Stimulated activated CD8-positive, alpha-beta memory T cell treated with anti-CD3 and anti-CD28 coated beads, Interleukin-15, amount 100 ng/mL, for 4 hours (primary cell): ENCODE measurements at places on chromosomes 6 and 20.

DNA sequence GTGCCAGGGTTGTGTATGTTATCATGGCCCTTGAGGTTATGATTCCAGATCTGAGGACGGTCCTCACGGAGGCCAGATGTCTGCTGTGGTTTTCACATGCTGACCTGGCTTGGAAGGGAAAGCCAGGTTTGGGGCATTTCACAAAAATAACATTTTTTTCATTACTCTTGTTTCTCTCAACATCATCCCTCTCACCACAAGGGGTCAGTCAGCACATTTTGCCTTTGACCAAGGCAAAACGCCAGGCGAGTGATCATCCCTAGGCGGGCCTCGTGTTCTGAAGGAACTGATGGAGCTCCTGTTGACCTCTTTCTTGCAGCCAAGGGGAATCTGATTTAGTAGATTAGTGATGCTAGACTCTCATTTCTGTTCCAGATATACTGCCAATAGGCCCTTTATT lies 133.5 kb downstream of the TBC1D7 start:
- no peak for DNase-seq

GRCh38 chr20:17957505-17958363 lies 10.9 kb downstream of the SNX5 start:
- no peak for DNase-seq

DNA sequence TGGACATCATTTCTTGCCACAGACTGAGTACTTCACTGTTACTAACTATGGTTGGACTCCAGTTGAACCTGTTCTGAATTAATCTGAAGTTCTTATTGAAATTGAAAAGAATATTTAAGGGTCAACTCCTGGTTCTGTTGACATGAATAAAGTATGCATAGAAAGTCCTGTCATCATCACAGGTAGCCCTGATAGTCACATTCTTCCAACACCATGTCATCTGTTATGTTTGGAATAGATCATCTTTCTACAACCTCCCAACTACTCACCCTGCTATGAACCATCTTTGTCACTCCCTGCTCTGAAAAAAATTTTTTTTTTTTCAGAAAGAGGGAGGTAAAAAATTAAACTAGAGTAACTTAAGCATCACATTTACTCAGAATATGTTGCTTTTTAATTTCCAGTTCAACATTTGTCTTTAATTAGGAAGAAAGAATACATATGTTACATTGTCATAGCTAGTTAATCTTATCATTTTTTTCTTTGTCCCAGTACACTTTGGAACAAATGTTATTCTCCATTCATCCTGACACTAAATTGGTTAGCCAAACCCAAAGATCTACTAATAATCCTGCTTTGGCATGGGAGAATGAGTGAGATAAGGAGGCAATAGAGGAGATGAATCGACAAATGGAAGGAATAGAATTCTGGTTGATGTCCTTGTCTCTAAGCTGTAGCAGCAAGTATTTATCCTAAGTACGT lies 775.1 kb upstream of the NRSN1 start:
- DNase-seq = no peak

DNA sequence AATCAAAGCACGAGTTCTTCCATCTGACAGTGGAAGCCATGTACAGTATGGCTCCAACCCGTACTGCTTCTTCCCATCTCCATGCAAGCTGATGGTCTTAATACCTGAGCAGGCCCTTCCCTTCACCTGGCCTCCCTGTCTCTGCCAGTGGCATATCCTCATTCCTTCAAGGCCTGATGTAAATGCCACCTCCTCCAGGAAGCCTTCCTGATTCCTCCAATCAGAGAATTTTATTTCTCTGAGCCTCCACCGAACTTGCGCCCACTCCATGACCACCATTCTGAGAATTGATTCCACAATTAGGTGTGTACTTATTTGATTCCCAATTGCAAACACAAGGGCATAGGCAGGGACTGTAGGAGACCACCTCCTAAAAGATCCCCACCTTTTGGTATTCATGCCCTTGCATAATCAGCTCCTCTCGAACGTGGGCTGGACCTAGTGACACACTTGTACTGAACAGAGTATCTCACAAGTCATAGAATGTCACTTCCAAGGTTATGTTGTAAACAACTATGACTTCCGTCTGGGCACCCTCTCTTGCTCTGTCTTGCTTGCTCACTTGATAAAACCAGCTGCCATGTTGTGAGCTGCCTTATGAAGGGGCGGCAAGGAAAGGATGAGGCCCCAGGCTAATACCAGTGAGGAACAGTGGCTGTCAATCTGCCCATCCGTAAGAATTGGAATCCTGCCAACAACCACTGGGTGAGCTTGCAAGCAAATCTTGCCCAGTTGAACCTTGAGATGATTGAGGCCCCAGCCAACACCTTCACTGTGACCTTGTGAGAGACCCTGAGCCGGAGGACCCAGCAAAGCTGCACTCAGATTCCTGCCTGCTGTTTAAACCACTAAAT lies 38.8 kb downstream of the CPNE5 start:
- DNase-seq = no peak

DNA sequence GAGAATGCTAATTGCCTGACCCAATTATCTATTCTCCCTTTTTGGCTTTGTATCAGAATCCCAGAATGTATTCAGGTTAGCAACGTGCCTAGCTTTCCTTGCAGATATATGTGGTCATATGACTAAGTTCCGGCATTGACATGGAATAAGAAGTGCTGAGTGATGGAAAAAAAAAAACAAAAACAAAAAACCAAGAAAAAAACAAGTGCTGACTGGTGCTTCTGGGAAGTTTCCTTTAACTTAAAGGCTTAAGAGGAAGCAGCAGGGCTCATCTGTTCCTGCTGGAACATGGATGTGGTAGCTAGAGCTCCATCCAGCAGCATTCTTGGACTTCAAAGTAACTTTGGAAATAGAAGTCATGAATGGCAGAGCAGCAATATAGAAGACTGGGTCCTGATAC lies 10.4 kb upstream of the RPF2 start:
- DNase-seq = no peak

GRCh38 chr20:59603176-59603575 lies 1.2 kb upstream of the PHACTR3 start:
- no peak for DNase-seq

DNA sequence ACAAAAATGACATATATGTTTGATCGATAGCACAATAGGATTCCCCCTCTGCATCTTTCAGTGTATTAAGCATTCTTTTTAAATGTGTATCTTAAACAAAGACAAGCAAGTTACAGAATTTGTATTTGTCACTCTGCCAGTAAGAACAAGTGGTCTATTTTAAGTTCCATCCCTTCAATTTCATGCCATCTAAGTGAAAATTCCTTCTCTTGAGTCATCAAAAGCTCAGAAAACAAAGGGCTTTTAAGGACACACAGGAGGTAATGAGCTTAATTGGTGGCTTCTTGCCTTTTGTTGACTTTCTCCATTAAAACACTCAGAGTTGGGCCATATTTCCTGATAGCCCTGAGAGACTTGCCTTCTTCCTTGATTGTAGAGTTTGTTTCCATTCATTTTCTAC lies 547.8 kb downstream of the TENT5A start:
- no peak for DNase-seq

GRCh38 chr6:157229132-157229618 lies 94.1 kb downstream of the TMEM242 start:
- DNase-seq = no peak

GRCh38 chr6:158060455-158061360 lies 79.0 kb downstream of the SYNJ2 start:
- no peak for DNase-seq

GRCh38 chr6:14141351-14142062 lies 23.9 kb downstream of the CD83 start:
- DNase-seq = no peak

GRCh38 chr20:34427331-34427730 lies 64.3 kb downstream of the ITCH start:
- no peak for DNase-seq

DNA sequence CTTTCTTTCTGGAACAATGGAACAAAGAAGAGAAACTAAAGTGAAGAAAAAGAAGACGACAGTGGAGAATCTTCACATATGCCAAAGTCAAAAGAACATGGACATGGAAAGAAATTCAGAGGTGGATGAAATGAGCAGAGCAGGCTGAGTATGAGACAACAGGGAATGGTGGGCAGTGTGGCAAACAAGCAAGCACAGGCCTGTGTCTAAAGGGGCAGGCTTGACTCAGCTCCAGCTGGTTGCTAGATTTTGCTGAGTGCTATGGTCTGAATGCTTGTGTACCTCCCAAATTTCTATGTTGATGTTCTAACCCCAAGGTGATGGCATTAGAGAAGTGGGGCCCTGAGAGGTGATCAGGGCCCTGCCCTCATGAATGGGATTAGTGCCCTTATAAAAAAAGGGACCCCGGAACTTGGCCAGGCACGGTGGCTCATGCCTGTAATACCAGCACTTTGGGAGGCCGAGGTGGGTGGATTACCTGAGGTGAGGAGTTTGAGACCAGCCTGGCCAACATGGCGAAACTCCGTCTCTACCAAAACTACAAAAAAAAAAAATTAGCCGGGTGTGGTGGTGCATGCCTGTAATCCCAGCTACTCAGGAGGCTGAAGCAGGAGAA lies 49.6 kb downstream of the ZMYND8 start:
- no peak for DNase-seq

GRCh38 chr6:15876406-15876805 lies 213.6 kb upstream of the DTNBP1 start:
- DNase-seq = no peak

- DNase-seq = no peak
Observed at GRCh38 chr20:56711018-56711417, 81.9 kb downstream of the TFAP2C start.

DNA sequence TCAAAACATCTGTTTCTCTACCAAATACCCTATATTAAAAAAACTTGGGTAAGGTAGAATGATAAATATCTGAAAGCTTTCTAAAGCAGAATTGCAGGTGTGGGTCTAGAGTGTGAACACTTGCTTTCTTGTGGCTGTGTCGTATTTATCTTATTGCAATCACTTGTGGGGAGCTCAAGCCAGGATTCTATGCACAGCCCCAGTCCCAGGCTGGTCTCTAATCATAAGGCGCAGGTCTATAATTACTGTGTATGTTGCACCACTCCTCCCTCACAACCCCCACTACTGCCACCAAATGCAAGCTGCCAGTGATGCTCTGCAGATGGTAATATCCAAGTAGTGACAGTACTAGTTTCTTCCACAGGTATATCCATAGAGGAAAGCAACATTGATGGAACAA lies 2.2 kb upstream of the E2F3 start:
- no peak for DNase-seq

- no peak for DNase-seq
Observed at GRCh38 chr6:36413489-36414480, 26.3 kb upstream of the ETV7 start.

- no peak for DNase-seq
Observed at GRCh38 chr6:154476494-154476893, 34.0 kb downstream of the CNKSR3 start.

GRCh38 chr6:150672800-150673199 lies 73.1 kb downstream of the PLEKHG1 start:
- no peak for DNase-seq

GRCh38 chr20:10842116-10842515 lies 168.3 kb upstream of the JAG1 start:
- no peak for DNase-seq

DNA sequence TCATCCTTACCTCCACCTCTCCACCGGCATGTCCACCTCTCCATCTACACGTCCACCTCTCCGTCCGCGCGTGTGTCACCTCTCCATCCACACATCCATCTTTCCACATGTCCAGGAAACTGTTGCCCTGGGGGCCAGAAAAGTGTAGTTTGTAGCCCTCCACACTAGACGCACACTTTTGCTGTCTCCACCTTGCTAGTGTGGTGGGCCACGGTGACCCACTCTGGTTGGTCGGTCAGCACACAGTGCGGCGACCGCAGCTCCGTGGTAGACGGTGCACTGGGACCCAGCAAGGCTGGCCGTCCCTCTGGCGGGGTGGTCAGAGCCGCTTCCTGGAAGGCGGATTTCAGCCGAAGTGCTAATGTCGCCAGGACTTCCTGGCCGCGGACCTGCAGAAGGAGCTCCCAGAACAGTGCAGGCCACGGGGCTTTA lies 268.6 kb downstream of the DLL1 start:
- no peak for DNase-seq

DNA sequence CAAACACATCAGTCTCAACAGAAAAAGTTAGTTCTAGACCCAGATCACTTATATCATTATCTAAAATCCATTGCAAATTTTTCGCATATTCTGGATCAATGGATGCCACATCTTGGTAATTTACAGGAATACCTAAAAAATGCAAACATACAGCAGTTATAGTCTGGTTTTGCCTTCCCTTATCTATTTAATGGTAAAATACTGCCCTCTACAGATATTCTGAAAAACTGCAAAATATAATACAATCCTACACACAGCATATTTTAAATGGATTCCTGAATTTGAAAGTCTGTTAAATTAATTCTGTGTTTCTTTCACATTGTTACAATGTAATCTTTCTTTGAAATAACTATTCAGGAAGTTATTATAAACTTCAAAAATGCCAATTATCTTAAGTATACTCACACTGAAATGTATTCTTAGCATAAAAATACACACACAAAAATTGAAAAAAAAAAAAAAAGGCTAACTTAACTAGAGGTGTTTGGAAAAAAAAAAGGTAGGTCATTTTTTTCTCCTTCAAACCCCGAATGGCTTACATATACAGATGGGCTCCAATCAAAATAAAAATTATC lies 88.4 kb downstream of the HACE1 start:
- DNase-seq = no peak

GRCh38 chr6:68197356-68197755 lies 437.7 kb upstream of the ADGRB3 start:
- no peak for DNase-seq

DNA sequence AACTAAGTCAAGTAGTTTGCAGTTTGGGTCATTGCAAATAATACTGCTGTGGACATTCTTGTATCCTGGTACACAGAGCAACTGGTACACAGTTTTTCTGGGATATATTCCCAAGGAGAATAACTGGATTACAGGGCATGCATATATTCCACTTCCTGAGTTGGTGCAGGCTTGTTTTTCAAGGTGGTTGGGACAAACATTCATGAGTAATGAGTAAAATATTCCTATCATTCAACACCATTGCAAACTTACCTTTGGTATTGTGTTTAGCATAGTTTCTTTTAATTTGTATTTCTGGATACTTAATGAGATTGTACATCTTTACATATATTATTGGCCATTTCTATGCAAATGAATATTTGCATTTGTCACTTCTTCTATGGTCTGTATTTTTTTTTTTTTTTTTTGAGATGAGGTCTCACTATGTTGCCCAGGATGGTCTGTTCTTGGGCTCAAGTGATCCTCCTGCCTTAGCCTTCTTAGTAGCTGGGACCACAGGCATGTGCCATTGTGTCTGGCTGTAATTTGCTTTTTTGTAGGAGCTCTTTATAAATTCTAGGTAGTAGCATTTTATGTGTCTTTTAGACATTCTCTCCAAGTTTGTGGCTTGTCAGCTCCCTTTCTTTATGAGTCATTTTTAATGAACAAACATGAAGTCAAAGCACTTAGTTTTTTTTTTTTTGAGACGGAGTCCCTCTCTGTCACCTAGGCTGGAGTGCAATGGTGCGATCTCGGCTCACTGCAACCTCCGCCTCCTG lies 158.7 kb downstream of the SOX4 start:
- DNase-seq = no peak

- DNase-seq = no peak
Observed at GRCh38 chr6:123598011-123598410, 38.7 kb downstream of the TRDN start.
